Stimulated activated CD4-positive, alpha-beta T cell treated with anti-CD3 and anti-CD28 coated beads, Interleukin-15, amount 100 ng/mL, for 24 hours (primary cell): ENCODE measurements at places on chromosomes 4 and X.
A peak's percentile ranks its signal among the peaks of the same experiment; 100 is the strongest.

GRCh38 chrX:123493857-123494256 is 239.0 kb downstream of the THOC2 start:
- no peak for DNase-seq

DNA sequence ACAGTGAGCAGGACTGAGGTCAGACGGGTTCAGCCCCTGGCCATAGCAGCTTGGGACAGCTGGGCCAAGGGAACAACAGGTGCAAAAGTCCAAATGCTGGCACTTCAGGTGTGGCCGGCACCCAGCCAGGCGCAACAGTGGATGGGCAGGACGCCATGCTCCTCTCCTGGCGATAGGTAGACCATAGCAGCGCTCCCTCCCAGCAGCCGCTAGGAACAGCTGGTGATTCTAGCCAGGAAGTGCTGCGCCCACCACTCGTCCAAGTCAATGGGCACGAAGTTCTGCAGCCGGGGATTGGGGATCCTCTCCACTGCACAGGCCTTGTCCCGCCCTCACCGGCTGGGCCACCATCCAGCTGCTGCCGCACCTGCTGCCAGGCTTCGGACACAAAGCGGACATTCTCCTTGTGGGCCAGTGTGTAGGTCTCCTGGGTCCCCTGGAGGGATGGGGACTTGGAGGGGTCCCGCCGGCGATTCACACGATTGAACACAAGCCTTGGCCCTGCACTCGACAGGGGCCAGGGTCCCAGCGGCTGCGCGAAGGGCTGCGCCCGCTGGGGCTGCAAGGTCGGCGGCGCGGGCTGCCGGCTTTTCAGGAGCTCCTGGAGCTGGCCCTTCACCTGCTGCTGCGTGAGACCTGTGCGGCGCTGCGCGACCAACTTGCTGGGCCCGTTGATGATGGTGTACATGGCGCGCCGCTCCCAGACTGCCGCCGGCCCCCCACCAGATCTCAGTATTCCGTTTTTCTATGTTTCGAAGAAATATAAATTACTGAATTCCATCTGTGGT is 227.5 kb upstream of the STK26 start:
- no peak for DNase-seq

- DNase-seq = no peak
These were observed 402.4 kb upstream of the NDST4 start for GRCh38 chr4:115515772-115516171.

DNA sequence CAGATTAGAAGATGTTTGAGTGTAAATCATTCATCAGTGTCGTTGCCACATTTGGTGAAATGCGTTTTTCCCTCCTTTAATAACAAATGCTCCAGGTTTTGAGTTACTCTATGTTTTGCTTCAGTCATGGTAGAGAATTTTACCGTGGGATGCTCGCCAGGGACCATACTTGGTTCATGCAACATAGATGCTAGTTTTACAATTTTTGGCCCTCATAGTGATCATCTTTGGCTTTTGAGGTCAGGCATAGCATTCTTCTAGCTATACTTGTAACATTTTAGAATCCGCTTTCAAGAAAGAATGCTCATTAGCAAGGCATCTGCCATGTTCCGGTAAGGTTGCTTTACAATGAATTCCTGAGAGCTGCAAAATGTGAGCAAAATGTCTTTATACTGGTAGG is 147.2 kb downstream of the SPCS3 start:
- DNase-seq = no peak

DNA sequence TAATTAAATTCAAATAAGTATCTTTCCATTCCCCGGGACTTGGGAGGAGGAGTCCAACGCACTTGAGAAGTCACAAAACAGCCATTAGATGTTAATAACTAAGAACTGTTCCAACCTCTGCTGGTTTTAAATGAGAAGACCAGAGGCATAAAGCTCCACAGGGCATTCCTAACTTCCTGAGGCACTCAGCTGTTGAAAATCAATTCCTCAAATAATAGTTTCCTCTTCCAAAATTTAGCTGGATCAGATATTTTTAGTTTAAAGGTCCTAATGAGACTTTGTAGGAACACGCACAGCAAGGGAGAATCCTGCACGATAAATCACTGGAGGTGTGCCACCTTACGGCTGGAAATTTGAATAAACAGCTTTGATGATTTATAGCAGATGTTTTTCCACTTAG is 504.3 kb upstream of the ZFP42 start:
- no peak for DNase-seq

- peak; percentile 45 for DNase-seq
These were observed 51.8 kb downstream of the RBPJ start for GRCh38 chr4:26372525-26373172.

GRCh38 chrX:10240918-10241317 is 84.1 kb downstream of the CLCN4 start:
- DNase-seq = no peak

DNA sequence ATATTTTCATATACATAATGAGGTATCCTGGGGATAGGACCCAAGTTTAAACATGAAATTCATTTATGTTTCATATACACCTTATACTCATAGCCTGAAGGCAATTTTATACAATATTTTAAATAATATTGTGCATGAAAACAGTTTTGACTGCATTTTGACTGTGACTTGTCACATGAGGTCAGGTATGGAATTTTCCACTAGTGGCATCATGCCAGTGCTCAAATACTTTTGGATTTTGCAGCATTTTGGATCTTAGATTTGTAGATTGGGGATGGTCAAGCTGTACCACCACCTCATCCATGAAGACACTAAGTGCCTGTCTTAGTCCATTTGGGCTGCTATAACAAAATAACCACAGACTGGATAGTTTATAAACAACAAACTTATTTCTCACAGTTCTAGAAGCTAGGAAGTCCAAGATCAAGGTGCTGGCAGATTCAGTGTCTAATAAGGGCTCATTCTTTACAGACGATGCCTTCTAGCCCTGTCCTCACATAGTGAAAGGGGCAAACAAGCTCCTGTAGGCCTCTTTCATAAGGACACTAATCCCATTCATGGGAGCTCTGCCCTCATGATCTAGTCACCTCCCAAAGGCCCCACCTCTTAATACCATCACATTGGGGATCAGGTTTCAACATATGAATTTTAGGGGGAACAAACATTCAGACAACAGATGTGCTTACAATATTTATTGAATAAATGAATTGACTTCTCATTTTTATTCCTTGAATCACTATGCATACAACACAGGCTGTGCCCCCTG is 9.4 kb downstream of the NUDT6 start:
- DNase-seq = no peak

- DNase-seq = no peak
These were observed 37.8 kb downstream of the ADRA2C start for GRCh38 chr4:3803946-3804345.

DNA sequence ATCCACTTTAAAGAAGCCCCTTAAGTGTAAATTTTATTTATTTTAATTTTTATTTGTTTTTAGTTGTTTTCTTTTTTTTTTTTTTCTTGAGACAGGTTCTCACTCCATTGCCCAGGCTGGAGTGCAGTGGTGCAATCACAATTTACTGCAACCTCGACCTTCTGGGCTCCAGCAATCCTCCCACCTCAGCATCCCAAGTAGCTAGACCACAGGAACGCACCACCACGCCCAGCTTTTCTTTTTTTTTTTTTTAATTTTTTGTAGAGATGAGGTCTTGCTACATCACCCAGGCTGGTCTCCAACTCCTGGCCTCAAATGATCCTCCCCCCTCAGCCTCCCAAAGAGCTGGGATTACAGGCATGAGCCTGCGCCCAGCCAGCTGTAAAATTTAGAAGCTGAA is 6.0 kb downstream of the SAT1 start:
- DNase-seq = no peak

DNA sequence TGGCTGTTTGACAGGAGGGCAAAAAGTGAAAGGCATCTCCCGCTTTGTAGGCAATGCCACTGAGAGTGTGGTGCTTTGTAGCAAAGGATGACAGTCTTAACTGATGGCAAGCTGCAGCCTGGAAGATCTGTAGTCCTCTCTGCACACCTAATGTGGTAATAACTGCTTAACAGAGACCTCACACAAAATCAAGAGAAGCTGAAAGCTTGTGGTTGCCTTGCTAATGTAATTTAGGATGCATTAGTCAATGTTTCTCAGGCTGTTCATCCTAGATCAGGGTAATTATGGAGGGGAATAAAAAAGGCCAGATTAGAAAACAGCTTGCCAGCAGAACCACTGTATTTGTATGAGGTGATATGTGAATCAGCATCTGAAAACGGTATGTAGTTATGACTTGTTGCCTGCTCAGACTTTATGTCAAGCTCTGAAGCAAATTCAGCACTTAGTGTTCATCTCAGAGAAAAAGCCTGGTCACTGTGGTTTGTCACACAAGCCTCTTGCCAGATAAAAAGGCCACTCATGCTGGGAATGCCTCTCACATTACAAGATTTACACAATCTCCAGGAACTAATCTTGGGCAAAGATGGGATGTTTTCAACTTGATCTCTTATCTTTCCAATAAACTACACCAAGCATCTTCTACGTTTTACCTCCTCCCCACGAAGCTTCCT is 130.8 kb downstream of the ENOX2 start:
- no peak for DNase-seq

DNA sequence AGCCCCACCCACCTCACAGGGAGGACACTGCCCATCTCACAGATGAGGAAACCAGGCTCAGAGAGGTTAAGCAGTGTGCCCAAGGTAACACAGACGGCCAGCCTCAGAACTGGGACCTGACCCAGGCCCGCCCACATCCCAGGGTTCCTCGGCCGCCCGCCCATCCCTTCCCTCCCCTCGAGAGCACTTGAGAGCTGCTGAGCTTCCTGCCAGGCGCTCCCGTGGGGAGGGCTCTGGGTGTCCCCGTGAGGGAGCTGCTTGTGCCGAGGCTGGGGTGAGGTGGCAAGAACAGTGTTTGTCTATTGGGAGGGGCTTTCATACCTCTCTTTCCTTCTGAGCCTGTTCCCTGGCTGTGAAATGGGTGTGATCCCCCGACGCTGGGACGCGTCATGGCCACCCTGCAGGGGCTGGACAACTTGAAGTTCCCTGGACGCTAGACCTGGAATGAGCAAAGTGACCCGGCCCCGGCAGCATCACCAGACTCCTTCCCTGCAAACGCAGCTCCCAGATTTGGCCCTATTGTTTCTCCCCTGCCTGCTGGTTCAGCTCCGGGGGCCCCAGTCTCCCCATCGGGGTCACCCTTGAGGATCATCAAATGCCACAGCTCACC is 204.9 kb downstream of the AFAP1 start:
- DNase-seq = no peak

- peak; percentile 7 for DNase-seq
These were observed 38.4 kb downstream of the GRSF1 start for GRCh38 chr4:70801265-70801809.

DNA sequence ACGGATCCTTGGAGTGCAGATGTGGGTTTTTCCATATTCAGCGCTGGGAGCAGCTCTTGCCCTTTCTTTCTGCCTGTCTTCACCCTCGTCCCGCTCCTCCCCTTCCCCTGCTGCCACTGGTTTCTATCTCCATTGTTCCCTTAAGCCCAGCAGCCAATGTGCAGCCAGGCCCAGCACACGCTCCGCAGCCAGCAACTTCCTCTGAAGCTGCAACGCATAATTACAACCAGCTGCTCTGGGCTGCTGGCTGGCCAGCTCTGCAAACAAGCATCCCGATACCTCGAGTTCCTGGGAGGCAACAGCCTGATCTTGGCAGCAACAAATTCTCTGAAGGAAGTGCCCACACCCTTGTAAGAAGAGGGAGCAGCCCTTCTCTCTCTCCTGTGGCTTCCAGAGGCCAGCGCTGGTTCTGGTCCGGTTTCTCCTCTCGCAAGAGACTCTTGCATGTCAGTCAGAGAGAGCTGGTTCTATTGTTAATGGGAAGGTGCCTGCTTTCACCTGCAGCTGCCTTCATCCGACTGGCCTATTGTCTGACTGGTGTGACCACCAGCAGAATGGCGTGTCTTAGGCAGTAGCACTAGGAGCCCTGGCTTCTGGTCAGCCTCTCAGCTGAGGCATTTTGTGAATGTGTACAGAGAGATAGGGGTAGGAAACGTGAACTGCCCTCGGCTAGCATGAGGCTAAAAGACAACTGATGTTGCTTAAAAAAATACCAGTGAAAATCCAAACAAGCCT is 83.8 kb upstream of the MAML3 start:
- DNase-seq = no peak

- peak; percentile 37 for DNase-seq
These were observed 114.3 kb upstream of the TEX13C start for GRCh38 chrX:125205133-125205917.

DNA sequence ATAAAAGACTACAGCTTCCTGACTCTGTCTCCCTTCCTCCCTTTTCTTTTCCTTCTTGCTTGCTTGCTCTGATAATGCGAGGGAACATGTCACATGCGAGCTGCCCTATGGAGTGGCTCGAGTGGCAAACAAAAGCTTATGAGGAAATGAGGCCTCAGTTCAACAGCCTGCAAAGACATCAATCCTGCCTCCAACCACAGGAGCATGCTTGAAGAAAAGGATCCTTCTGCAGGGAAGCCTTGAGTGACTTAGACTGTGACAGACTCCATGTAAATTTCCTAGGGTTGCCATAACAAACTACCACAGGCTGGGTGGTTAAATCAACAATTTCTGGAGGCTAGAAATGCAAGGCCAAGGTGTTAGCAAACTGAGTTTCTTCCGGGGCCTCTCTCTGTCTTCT is 152.5 kb downstream of the NR3C2 start:
- DNase-seq = no peak

- DNase-seq = no peak
These were observed 58.3 kb downstream of the SMIM20 start for GRCh38 chr4:25972366-25972765.

DNA sequence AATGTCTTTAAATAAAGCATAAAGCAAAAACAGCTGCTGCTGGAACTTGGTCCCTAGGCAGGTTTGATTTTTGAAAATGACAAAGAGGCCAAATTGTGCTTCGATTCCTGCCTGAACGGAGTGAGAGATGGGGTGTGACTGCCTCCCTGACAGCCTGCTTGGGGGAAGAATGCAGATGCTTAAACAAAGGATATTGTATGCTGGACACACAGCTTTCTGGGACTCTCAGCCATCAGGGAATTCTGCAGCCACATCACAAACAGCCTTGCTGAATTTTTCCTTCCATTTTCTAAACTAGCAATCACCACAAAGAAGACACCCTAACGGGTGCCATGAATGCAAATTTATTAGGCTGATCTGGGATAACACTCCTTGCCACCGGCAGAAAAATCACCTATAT is 83.9 kb upstream of the CPEB2 start:
- no peak for DNase-seq

- DNase-seq = no peak
These were observed 527.4 kb downstream of the MID1IP1 start for GRCh38 chrX:39328661-39329060.

GRCh38 chr4:172983014-172983413 is 185.6 kb upstream of the GALNT7 start:
- no peak for DNase-seq

GRCh38 chr4:139950568-139950967 is 203.4 kb downstream of the MAML3 start:
- DNase-seq = peak; percentile 36

- no peak for DNase-seq
These were observed 113.2 kb upstream of the SPRY1 start for GRCh38 chr4:123283371-123283895.

- no peak for DNase-seq
These were observed 123.2 kb upstream of the NAP1L5 start for GRCh38 chr4:88820698-88821415.
